Germinal center (tissue), 1 donor: ENCODE measurements at places on chromosomes 11 and 22.
A peak's percentile ranks its signal among the peaks of the same experiment; 100 is the strongest.

DNA sequence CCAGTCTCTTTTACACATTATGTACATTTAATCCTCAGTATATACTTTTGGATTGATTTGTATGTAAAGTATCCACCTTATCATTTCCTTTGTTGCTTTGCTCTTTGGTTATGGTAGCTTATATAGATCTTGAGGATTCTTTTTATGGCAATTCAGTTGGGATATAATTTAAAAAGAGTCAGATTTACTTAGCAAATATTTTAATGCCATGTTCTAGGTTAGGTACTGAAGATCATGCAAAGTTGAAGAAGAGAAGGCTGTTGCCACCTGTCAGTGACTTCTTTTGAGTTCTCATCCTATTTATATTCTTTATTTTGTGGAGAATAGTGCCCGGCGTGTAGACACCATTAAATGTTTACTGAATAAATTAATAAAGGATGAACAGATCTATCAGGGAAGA lies 279.7 kb downstream of the TMEM135 start:
- DNase-seq = no peak

DNA sequence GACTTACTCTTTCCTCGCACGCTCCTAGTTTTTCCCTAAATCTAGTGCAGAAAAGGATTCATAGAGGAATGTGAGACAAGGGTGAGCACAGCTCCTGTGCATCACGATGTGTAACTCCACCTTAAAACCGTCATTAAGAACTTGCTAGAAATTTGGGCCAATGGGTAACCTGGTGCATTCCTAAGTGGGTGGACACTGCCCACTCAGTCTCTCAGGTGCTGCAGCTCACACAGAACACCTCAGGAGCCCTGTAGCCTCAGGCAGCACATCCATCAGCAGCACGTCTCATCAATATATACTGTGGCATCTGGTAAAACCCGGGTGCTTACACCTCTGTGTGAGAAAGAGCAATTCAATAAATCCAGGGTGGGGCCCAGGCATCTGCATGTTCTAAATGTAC lies 12.4 kb downstream of the POU2AF3 start:
- no peak for DNase-seq

- DNase-seq = no peak
These were observed 21.8 kb upstream of the B3GAT1 start for GRCh38 chr11:134433806-134434205.

DNA sequence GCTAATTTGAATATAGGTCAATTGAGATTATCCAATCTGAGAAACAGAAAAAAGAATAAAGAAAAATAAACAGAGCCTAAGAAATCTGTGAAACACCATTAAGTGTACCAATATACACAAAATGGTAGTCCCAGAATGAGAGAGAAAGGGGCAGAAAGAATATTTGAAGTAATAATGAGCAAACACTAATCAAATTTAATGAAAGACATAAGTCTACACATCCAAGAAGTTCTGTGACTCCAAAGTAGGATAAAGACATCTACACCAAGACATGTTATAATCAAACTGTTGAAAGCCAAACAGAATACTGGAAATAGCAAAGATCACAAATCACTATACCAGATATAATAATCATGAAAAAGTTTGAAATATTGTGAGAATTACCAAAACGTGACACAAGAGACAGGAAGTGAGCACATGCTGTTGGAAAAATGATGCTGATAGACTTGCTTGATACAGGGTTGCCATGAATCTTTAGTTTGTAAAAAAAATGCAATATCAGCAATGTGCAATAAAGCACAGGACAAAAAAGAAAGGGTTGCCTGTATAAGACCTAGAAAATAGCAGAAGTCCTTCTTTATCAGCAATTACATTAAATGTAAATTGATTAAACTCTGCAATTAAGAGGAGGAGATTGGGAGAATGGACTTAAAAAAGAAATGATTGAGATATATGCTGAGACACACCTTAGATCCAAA lies 75.8 kb downstream of the RNF169 start:
- no peak for DNase-seq

GRCh38 chr11:59204746-59205145 lies 8.0 kb downstream of the MPEG1 start:
- DNase-seq = no peak

DNA sequence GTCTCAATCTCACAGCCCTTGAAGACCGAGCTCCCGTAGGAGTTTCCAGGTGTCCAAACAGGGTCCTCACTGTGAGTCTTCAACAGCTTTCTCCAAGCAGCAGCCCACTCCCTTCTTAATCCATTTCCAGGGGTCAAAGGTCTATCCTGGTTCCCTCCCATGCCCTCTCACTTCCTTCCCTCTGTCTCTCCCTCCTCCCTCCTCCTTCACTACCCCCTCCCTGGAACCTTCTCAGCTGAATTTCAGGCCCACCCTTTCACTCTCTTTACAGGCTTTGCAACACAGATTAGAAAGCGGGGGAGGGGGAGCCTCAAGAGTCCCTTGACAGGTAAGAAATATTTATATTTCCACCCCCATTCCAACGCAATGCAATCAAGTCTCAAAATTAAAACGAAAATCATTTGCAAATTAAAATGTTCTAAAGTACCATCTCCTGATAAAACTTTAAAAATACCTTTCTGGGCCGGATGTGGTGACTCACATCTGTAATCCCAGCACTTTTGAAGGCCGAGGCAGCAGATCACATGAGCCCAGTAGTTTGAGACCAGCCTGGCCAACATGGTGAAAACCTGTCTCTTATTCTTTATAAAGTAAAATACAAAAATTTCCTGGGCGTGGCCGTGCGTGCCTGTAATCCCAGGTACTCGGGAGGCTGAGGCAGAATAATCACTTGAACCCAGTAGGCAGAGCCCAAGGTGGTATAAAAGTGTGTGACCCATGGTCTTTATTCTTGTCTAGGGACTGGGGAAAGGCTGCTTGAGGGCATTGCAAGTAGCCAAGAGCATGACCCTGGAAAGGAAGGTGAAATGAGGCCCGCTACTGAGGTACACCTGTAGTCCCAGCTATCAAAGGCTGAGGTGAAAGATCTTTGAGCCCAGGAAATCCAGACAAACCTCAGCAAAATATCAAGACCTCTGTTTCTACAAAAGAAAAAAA lies 865 bp upstream of the ZNF280A start:
- DNase-seq = no peak

- no peak for DNase-seq
These were observed 183.5 kb downstream of the DSCAML1 start for GRCh38 chr11:117613521-117613920.

GRCh38 chr11:73439002-73439843 lies 63.0 kb downstream of the RELT start:
- no peak for DNase-seq

- DNase-seq = no peak
These were observed 237.0 kb upstream of the MPPED2 start for GRCh38 chr11:30823119-30823518.

GRCh38 chr22:46937185-46937584 lies 174.7 kb downstream of the TBC1D22A start:
- DNase-seq = no peak

- peak; percentile 87 for DNase-seq
These were observed 159.3 kb upstream of the GRK3 start for GRCh38 chr22:25404928-25405816.

- peak; percentile 66 for DNase-seq
These were observed 9.7 kb upstream of the AHNAK start for GRCh38 chr11:62556108-62556874.

GRCh38 chr22:27594474-27595134 lies 207.0 kb downstream of the MN1 start:
- DNase-seq = no peak
